ENCODE measurements at places on chromosomes 1 and 21. TPM values are rescaled to one million over a fixed set of nuclear protein-coding genes. Genes with fewer than 3 reads are reported as not detected.

Gene CD48
- 151 TPM for total RNA-seq

Gene DCST1
- not detected for total RNA-seq

Gene PPM1J
- total RNA-seq: 0.69 TPM

Gene CENPL
- total RNA-seq: 33.9 TPM

Gene OLIG2
- not detected for total RNA-seq

Gene DTL
- total RNA-seq: 70.6 TPM

Gene TRNP1
- not detected for total RNA-seq

Gene CELA2A
- not detected for total RNA-seq

Gene FALEC
- 1.2 TPM for total RNA-seq

Gene CEP104
- total RNA-seq: 39.4 TPM

Gene RAP1GAP
- 6.0 TPM for total RNA-seq

Gene TSPEAR
- not detected for total RNA-seq

Gene GJC2
- 0.43 TPM for total RNA-seq

Gene ITPKB
- 30.1 TPM for total RNA-seq

Gene KIFAP3
- 26.4 TPM for total RNA-seq

Gene SRSF11
- 227 TPM for total RNA-seq

Gene SLC6A9
- 0.87 TPM for total RNA-seq

Gene TMEM81
- 3.9 TPM for total RNA-seq

Gene VASH2
- total RNA-seq: 0.52 TPM

Gene SERTAD4
- not detected for total RNA-seq

Gene AKR7A3
- 1.6 TPM for total RNA-seq

Gene NLRP3
- total RNA-seq: 6.6 TPM

Gene DENND2D
- 146 TPM for total RNA-seq

Gene ACAP3
- total RNA-seq: 43.3 TPM

Gene KRTAP13-2
- total RNA-seq: not detected

Gene GABRD
- total RNA-seq: not detected

Gene TDRD10
- total RNA-seq: not detected

Gene TCHH
- 0.03 TPM for total RNA-seq

Gene NECTIN4
- 0.22 TPM for total RNA-seq

Gene HLX
- 4.1 TPM for total RNA-seq

Gene TNFRSF4
- total RNA-seq: 1,007 TPM

Gene LCE1A
- not detected for total RNA-seq

Gene NADK
- total RNA-seq: 90.2 TPM

Gene CR2
- total RNA-seq: 0.42 TPM

Gene A3GALT2
- total RNA-seq: not detected

Gene TMEM200B
- not detected for total RNA-seq

Gene OVAAL
- total RNA-seq: not detected

Gene OR2M2
- not detected for total RNA-seq

Gene PTTG1IP
- 76.5 TPM for total RNA-seq

Gene S100A9
- total RNA-seq: 0.66 TPM

Gene CCDC27
- total RNA-seq: not detected

Gene FOXO6
- total RNA-seq: 0.26 TPM

Gene CCDC181
- total RNA-seq: not detected

Gene LRRC3
- total RNA-seq: 3.5 TPM

Gene PLA2G4A
- 0.22 TPM for total RNA-seq

Gene MNDA
- not detected for total RNA-seq

Gene PEX10
- 13.1 TPM for total RNA-seq

Gene APOBEC4
- not detected for total RNA-seq

Gene ZNF593OS
- not detected for total RNA-seq

Gene ARID4B
- total RNA-seq: 61.2 TPM

Gene PADI3
- not detected for total RNA-seq

Gene CDA
- total RNA-seq: not detected

Gene MMEL1
- 0.87 TPM for total RNA-seq

Data from activated T-helper 17 cell treated with anti-CD3 and anti-CD28 coated beads, Interleukin-2, amount 50 U/mL, for 72 hours (primary cell).